Activated CD8-positive, alpha-beta T cell treated with anti-CD3 and anti-CD28 coated beads for 36 hours (primary cell): ENCODE measurements at places on chromosomes 3 and 15. TPM values are rescaled to one million over a fixed set of nuclear protein-coding genes. Genes with fewer than 3 reads are reported as not detected.
A peak's percentile ranks its signal among the peaks of the same experiment; 100 is the strongest.

Gene CCDC191
- total RNA-seq, result 1.5 TPM

GRCh38 chr3:57555306-57555705 is 768 bp upstream of the PDE12 start:
- peak; percentile 8 for DNase-seq

- no peak for DNase-seq
Measured at GRCh38 chr15:67784090-67784781, 41.1 kb upstream of the SKOR1 start.

Gene AHSG
- not detected for total RNA-seq

Gene ADAMTSL3
- total RNA-seq, result not detected

Gene RUVBL1
- 99.5 TPM for total RNA-seq

Gene IREB2
- 78.7 TPM for total RNA-seq

GRCh38 chr3:84077479-84077878 is 881.3 kb upstream of the CADM2 start:
- no peak for DNase-seq

DNA sequence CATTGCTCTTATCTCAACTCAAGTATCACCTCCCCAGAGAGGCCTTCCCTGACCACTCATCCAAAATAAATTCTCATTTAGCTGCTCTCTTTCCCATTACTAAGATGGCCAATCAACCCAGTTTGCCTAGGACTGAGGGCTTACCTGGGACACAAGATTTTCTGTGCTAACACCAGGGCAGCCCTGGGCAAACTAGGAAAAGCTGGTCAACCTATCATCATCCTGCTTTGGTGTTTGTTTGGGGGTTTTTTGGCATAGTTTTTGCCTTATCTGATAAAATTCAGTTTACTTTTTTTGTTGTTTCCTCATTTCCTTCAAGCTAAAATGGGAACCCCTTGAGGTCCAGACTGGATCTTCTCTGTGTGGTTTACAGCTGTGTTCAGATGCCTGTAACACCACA is 131.4 kb upstream of the NR2F2 start:
- no peak for DNase-seq

GRCh38 chr15:25557926-25558325 is 119.1 kb upstream of the UBE3A start:
- DNase-seq, result no peak

- DNase-seq, result no peak
Measured at GRCh38 chr15:31084176-31084575, 17.3 kb downstream of the TRPM1 start.

GRCh38 chr15:99124641-99125040 is 19.8 kb downstream of the SYNM start:
- no peak for DNase-seq

DNA sequence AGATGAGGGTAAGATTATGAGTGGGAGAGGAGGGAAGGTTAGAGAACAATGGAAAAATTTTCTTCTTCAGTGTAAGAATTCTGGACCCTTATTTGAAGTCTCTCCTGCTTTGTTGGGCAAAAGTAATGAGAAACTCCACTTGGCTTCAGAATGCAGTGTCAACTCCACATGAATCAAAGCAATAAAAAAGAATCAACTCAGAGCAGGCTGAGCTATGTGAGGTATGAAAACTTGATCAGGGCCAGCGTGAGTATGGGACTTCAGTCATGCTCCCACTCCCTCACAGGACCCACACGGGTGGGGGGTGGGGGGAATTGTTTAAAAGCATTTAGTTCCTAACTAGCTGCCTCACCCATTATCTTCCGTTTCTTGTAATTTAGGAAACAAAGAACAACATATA is 502.2 kb downstream of the PDCD6IP start:
- DNase-seq, result no peak

DNA sequence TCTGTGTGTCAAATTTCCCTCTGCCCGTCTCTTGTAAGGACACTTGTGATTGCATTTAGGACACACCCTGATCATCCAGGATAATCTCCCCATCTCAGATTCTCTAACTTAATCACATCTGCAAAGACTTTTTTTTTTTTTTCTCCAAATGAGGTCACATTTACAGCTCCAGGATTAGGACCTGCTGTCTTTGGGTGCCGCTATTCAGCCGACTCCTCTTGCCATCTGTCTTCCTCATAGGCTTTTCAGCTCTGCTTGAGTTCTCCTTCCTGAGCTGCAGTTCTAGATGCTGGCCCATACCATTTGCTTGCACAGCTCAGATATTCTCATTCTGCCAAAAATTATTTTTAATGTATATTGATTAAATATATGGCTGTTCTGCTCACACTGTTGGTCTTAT is 94.3 kb upstream of the TLE3 start:
- DNase-seq, result no peak

- DNase-seq, result no peak
Measured at GRCh38 chr15:60634815-60635214, 155.9 kb upstream of the ICE2 start.

Gene TTC21A
- total RNA-seq, result 0.69 TPM
